GM12891 (cell line): ENCODE measurements at places on chromosomes 2 and 18.

GRCh38 chr2:152542995-152543481 is 174.2 kb downstream of the PRPF40A start:
- no peak for DNase-seq

DNA sequence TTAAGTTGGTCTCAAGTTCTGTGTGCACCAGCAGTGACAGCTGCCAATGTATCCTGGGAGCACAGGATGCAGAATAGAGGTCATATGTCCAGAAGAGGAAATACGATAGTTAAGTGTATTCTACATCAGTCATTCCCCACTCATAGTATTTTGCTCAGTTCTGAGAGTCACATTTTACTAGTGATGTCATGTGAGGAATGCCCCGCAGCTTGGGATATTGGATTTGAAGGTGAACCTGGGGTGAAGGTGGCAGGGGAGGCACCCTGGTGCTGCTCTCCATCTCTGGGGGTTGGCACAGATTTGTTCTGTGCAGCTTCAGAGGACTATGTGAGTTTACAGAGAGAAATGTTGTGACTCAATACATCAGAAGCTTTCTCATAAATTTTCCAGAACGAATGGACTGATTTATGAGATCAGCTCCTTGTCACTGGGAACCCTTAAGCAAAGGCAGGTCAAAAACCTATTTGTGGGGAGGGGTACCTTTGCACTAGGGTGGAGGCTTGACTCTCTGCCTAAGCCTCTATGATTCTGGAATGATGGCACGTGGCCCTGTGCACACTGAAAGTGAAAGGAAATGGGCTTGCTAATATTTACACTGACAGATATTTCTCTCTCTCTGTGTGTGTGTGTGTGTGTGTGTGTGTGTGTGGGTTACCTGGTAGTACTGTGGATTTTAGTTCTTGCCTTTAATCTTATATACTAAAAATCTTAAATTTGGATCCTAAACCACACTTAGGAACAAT is 95.9 kb downstream of the NEB start:
- no peak for DNase-seq

- DNase-seq: no peak
These were observed 4.0 kb downstream of the ARL4C start for GRCh38 chr2:234492717-234493485.

- DNase-seq: no peak
These were observed 123.0 kb upstream of the SLC39A10 start for GRCh38 chr2:195533771-195534642.

DNA sequence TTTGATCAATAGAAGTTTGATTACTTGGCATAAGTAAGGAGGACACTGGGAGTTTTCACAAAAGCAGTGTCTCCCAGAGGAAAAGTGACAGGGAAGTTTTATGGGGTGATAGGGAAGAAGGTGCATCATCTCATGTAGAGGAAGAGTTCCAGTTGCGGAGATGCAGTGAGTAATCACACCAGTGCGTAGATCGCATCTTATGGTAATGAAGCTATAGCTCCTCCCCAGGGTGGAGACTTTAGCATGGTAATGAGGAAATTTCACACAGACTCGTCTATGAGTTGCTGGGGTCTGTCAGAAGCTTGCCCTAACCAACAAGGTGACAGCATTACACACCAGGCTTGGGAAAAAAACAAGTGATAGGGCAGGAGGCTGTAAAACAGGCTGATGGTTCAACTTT is 49.0 kb downstream of the KYNU start:
- no peak for DNase-seq

GRCh38 chr2:104678181-104678580 is 175.7 kb upstream of the POU3F3 start:
- no peak for DNase-seq

DNA sequence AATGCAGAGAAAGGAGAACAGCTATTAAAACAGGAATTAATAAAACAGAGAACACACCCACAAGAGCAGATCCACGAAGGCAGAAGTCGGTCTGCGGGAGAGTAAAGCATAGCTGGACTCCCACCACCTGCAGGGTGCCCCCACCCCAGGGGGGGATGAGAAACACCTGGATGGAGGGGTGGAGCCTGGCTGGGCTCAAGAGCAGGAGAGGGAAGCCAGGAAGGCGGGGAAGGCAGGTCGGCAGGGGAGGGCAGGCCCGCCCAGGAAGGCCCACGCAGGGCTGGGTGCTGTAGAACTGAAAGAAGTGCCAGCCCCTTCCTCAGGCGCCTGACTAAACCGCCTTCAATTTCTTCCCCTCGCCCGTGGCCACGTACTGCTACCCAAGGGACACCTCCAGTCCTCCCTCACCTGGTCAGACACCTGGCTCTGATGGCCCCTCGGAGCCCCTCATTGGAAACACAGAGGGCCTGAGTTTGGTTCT is 175.4 kb downstream of the HDAC4 start:
- no peak for DNase-seq

DNA sequence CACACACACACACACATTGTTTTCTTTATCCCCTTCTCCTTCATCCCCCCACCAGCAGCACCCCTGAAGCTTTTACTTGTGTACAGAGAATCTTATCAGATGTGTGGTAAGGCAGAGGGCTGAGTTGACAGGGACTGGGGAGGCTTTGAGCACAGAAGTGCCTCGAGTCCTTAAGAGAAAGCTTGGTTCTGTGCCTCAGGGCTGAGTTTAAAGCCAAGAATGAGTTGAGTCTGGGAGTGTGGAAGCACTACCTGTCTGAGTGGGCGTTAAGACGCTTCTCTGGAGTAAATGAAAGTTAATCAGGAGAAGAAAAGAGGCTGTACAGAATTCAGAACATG is 2.7 kb downstream of the ID2 start:
- no peak for DNase-seq

GRCh38 chr2:52632543-52632942 is 1135.1 kb upstream of the CHAC2 start:
- DNase-seq: no peak

DNA sequence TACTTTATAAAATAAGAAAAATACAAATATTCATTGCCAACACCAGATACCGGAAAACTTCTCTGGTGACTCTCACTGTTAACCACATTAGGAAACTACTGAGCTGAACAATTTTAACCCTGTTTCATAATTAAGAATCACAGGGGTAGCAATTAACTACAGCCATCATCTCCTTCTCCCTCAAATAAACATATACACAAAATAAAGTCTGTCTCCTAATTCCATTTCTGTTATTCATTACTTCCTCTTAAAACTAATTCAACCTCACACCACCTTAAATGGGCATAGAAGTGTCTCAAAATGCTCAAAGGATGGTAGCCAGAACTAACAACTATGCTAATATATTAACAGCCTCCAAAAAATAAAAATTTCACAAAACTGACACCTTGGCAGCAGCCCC is 60.7 kb downstream of the ACVR1 start:
- no peak for DNase-seq

GRCh38 chr2:32990556-32990955 is 43.8 kb downstream of the LTBP1 start:
- no peak for DNase-seq

DNA sequence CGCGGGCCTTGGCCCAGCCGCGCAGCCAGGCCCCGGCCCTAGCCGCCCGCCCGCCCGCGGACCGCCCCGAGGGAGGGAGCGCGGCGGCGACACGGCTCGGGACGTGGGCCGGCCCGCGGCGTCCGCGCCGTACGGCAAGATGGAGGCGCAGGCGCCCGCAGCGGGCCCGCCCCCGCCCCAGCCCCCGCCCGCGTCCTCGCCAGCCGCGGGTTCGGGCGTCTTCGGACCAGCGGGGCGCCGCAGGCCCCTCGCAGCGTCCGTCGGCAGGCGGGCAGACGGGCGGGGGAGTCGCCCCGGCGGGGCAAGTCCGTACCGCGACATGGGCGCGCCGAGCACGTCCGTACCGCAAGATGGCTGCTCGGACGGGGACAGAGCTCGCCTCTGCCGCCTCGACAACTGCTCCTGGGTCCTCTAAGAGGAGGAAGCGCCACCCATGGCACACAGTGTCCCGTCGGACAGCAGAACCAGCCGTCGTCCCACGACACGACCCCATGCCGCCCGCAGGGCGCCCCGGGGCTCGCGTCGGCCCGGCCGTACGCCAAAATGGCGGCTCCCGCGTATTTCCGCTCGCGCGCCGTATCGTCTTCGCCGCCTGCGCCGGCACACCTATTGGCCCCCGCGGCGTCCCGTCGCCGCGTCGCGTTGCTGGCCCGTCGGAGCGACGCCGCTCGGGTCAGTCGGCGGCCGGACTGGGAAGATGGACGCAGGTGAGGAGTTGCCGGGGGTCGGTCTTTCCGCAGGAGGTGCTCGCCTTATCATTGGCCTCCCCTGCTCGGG is at the start of the genes ATG4B and THAP4:
ATG4B (plus strand) TSS at position 676 of the 777 bp plus-strand sequence; CDS start at position 698, 22 bp downstream.
THAP4 (minus strand) TSS at position 141 of the 777 bp plus-strand sequence. CDS start 141 bp downstream, outside the sequence.
- peak; percentile 87 for DNase-seq

DNA sequence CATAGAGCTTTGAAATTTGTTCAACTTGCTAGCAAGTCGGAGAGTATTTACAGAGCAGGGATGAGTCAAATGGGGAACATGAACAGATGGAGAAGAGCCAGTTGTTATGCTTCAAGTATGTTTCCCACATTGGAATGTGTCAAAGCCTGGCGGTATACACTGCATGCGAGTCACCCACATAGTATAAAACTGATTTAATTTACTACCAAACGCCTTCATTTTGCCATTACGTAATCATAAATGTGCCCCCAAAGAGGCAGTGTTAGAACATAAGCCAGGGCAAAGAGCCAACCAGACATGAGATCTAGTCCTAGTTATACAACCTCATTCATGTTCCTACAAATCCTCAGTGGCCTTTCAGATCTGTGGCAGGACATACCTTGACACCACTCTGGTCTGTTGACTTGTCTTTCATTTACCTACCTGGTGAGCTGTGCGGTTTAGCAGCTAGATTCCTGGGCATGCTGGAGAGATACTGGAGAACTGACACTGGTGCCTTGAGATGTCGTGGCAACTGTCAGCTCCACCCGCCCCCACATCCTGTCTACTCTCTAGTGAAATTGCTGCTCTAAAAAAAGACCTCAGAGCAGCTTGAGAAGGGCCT is 21.7 kb upstream of the NRP2 start:
- no peak for DNase-seq

- no peak for DNase-seq
These were observed 32.0 kb upstream of the PLB1 start for GRCh38 chr2:28463893-28464292.

DNA sequence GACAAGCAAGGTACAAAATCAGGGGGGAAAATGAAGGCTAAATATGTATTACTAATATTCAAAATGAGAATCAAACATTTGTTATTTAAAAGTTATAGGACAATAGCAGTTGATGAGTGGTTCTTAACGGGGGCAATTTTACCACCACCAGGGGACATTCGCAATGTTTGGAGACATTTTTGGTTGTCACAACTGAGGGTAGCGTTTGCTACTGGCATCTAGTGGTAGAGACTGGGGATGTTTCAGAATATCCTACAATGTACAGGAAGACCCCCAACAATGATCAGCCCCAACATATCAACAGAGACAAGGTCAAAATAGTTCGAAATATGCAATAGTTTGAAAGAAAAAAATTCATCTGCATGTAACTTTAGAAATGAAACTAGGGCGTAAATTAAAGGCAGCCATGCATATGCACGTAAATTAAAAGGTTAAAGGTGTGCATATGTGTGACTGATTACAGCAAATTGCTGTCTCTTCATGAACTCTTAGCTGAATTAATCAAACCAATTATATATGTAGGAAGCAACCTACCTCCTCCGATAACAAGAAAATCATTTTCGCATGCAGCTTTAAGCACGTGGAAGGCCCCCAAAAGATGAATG is 61.2 kb upstream of the CUL3 start:
- no peak for DNase-seq

GRCh38 chr2:239459606-239460005 is 58.8 kb upstream of the HDAC4 start:
- no peak for DNase-seq

- DNase-seq: no peak
These were observed 28.3 kb downstream of the PKP4 start for GRCh38 chr2:158484892-158485556.

- DNase-seq: no peak
These were observed 33.2 kb upstream of the MTIF2 start for GRCh38 chr2:55302241-55302640.

DNA sequence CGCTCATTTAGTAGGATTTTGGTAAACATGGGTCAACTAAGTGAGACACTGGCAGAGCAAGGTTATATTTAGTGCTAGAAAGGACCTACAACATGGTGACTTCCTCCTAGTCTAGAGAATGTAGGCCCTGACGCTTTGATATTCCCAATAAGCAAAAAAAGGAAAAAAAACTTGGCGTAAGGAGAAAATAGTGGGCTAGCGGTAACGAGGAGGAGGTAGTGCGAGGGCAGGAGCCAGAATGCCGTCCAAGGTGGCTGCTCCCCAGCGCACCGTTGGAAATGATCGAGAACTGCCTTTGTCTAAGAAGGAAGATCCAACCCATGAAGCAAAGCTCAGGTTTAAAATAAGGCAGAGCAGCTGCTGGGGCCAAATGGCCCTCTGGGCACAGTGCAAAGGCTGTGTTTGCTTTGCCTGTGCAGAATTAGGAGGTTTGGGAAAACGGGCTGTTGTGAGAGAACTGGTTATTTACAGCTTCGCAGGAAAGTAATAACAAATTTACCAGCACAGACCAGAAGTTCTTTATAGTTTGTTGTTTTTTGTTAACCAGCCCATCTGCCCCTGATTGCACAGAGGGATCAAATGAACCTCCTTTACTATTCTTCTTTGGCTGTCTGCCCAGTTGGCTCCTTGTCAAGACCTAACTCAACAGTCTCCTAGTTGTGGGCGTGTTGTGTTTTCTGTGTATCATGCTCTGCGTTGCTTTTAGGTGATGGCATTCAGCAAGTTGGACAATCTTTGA is 86.6 kb downstream of the ITGB1BP1 start:
- no peak for DNase-seq

DNA sequence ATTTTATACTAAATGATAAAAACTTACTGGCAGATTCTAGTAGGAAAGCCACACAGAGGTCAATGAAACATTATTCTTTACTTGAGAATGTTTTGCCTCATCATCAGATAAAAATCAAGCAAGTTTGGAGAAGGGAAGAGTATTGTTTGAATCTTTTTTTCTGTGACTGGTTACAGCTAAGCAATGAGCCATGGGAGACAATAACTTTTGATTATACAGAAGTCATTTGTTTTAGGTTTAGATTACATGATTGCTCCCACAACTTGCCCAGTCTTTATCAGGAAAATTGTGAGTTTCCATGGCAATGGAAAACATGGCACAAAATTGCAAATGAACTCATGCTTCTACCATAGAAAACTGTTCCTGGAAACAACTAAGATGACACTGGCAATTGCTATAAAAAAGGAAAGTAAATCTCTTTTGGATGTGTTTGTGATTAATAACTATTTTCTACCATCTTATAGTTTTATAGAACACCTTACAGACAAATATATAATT is 476.8 kb downstream of the MBD2 start:
- DNase-seq: no peak

GRCh38 chr2:181566334-181567032 is 90.4 kb downstream of the CERKL start:
- DNase-seq: no peak

- no peak for DNase-seq
These were observed 9.4 kb downstream of the MAP3K19 start for GRCh38 chr2:135037831-135038230.

- DNase-seq: no peak
These were observed 94.0 kb upstream of the SOX11 start for GRCh38 chr2:5598156-5598555.

- DNase-seq: no peak
These were observed 234.4 kb downstream of the TRIB2 start for GRCh38 chr2:12950957-12951656.
